ENCODE measurements at places on chromosomes 13 and 19.

GRCh38 chr19:41411968-41412265, 14.3 kb downstream of the BCKDHA start:
- DNase-seq = no peak
- H3K27ac ChIP-seq = no peak overlapping the region
- no peaks in the 10 kb centered on the region for H3K27me3 ChIP-seq

DNA sequence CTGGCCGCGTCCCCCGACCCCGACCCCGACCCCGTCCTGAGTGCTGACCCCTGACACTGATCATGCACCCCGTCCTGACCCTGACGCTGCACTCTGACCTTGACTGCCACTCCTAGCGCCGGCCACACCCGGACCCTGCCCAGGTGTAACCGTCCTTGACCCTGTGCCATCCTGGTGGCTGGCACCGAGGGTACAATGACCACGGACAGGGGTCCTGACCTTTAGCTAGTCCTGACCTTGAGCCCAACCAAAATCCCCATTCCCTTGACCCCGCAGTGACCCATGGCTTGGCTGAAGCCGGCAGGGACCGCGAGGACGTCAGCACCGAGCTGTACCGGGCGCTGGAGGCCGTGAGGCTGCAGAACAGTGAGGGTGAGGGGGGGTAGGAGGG, 25.9 kb downstream of the CLEC4M start:
- H3K27me3 ChIP-seq = peaks cover 3% of the 10 kb centered on the region
- no peaks in the 10 kb centered on the region for H3K36me3 ChIP-seq
- no peak for DNase-seq

DNA sequence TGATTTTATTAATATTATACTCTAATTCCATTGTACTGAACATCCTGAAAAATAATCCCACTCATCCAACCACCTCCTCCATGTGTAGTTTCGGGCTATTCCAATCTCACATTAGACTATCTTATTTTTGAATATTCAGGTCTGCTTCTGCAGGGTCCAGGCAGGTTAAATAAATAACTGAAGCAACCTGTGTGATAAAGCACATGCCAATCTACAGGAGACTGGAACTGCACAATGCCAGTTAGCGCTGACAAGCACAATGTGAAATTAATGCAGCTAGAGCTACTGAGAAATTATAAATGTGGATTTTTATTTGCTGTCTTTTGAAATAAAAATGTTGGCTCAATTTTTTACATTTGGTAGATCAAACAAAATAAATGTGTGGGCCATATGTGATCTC, 540.1 kb upstream of the ATXN8OS start:
- no peak for DNase-seq
- H3K36me3 ChIP-seq = no peaks in the 10 kb centered on the region
- H3K27me3 ChIP-seq = no peaks in the 10 kb centered on the region
- no peak overlapping the region for H3K27ac ChIP-seq
- no peaks in the 10 kb centered on the region for H3K4me1 ChIP-seq

- H3K27me3 ChIP-seq = no peaks in the 10 kb centered on the region
- no peak for DNase-seq
- H3K36me3 ChIP-seq = no peaks in the 10 kb centered on the region
- no peak overlapping the region for H3K27ac ChIP-seq
- H3K4me3 ChIP-seq = no peak overlapping the region
- peaks cover 2% of the 10 kb centered on the region for H3K4me1 ChIP-seq
Measured at GRCh38 chr19:45879055-45879454, 6.9 kb downstream of the IRF2BP1 start.

DNA sequence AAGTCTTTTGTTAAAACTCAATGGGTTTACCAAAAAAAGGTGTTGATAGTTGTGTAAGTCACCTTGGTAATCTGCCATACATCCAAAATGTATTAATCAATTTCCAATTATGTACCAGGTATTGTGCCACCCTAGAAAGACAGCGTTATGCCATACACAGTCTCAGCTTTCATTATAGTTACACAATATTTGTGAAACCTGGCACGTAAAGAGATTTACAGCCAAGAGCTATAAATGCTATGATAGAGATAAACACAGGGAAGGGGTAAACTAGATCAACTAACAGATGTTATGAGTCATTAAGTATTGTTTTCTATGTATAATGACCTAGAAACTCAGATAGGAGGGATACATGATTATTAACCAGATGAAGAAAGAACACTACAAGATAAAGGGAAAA, 725.6 kb upstream of the SLITRK5 start:
- no peaks in the 10 kb centered on the region for H3K4me1 ChIP-seq
- H3K36me3 ChIP-seq = no peaks in the 10 kb centered on the region
- H3K27ac ChIP-seq = no peak overlapping the region
- no peak overlapping the region for H3K4me3 ChIP-seq
- no peak for DNase-seq

DNA sequence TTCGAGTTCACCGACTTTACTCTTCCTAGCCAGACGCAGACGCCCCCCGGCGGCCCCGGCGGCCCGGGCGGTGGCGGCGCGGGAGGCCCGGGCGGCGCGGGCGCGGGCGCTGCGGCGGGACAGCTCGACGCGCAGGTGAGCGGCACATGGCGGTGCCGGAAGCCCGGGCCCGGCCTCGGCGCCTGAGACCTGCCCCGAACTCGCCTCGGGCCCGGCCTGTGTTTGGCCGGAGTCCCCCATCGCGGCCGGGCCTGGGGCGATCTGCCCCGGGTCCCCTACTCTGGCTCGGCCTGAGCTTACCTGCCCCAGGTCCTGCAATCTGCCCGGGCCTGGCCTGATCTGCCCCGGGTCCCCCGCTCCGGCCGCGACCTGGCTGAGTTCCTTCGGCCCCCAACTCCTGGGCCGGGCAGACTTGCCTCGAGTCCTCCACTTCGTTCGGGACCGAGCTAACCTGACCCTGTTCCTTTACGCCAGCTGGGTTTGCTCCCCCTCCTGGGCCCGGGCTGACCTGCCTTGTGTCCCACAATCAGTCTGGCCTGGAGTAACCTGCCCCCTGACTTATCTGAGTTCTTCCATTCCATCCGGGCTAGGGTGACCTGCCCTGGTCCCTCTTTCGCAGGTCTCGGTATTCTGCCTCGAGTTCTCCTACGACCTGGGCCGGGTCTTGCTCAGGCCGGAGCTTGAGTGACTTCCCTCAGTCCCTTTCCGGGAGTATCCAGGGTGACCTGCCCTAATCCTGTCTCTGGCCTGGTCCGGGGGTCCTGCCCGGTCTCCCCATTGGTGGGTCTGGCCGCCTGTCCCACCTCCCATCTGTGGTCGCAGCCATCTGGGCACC, 764 bp downstream of the UPF1 start:
- peaks cover 26% of the 10 kb centered on the region for H3K36me3 ChIP-seq
- H3K4me3 ChIP-seq = peak overlapping the region; percentile 97
- DNase-seq = peak; percentile 67
- H3K27me3 ChIP-seq = no peaks in the 10 kb centered on the region

DNA sequence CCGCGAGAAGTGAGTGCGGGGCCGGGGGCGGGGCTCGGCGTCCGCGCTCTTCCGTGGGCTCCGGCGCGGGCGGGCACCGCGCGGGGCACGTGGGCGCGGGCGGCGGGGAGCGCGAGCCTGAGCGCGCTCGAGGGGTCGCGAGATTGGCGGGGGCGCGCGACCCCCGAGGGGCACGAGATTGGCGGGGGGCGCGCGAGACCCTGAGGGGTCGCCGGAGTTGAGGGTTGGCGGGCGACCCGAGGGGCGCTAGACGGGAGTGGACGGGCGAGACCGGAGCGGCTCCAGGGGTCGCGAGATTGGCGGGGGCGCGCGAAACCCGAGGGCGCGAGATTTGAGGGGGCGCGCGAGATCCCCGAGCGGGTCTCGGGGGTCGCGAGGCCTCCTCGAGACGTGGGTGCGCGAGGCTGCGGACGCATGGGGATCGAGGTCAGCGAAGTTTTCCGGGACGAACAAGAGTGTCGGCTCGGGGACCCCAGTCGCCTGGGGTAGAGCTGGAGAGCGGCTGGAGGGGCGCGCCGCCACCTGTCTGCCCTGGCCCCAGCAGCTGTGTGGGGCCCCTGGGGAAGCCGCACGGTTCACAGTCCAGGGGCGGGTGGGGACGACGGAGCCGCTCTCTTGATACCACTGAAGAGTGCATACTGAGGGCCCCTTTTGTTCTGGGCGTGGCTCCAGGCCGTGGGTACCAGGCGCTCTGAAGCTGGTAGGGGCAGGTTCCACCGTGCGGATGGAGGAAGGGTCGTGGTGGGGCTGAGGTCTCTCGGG, 682 bp downstream of the SSBP4 start:
- H3K4me1 ChIP-seq = peaks cover 82% of the 10 kb centered on the region
- peaks cover 35% of the 10 kb centered on the region for H3K36me3 ChIP-seq
- DNase-seq = peak; percentile 94
- no peaks in the 10 kb centered on the region for H3K27me3 ChIP-seq
- peak overlapping the region; percentile 56 for H3K27ac ChIP-seq
- H3K4me3 ChIP-seq = peak overlapping the region; percentile 81

GRCh38 chr13:102793611-102794355, 5.0 kb downstream of the POGLUT2 start:
- no peak overlapping the region for H3K27ac ChIP-seq
- no peaks in the 10 kb centered on the region for H3K27me3 ChIP-seq
- peaks cover 18% of the 10 kb centered on the region for H3K36me3 ChIP-seq
- peaks cover 2% of the 10 kb centered on the region for H3K4me1 ChIP-seq
- no peak for DNase-seq

GRCh38 chr13:95335667-95336066, 34.4 kb upstream of the ABCC4 start:
- H3K4me1 ChIP-seq = no peaks in the 10 kb centered on the region
- H3K27ac ChIP-seq = no peak overlapping the region
- no peak for DNase-seq
- H3K4me3 ChIP-seq = no peak overlapping the region
- H3K27me3 ChIP-seq = no peaks in the 10 kb centered on the region
- no peaks in the 10 kb centered on the region for H3K36me3 ChIP-seq

- no peaks in the 10 kb centered on the region for H3K27me3 ChIP-seq
- H3K27ac ChIP-seq = no peak overlapping the region
- DNase-seq = no peak
- no peaks in the 10 kb centered on the region for H3K4me1 ChIP-seq
Measured at GRCh38 chr13:64556376-64556775, 2673.8 kb downstream of the PCDH9 start.

GRCh38 chr13:23751195-23751594, 138.0 kb downstream of the MIPEP start:
- no peak for DNase-seq
- H3K4me3 ChIP-seq = no peak overlapping the region
- peaks cover 6% of the 10 kb centered on the region for H3K36me3 ChIP-seq
- no peaks in the 10 kb centered on the region for H3K4me1 ChIP-seq
- no peak overlapping the region for H3K27ac ChIP-seq

GRCh38 chr19:18298601-18299000, 17.2 kb upstream of the JUND start:
- H3K27me3 ChIP-seq = peaks cover 10% of the 10 kb centered on the region
- no peaks in the 10 kb centered on the region for H3K4me1 ChIP-seq
- no peak overlapping the region for H3K4me3 ChIP-seq
- H3K36me3 ChIP-seq = no peaks in the 10 kb centered on the region
- no peak overlapping the region for H3K27ac ChIP-seq

DNA sequence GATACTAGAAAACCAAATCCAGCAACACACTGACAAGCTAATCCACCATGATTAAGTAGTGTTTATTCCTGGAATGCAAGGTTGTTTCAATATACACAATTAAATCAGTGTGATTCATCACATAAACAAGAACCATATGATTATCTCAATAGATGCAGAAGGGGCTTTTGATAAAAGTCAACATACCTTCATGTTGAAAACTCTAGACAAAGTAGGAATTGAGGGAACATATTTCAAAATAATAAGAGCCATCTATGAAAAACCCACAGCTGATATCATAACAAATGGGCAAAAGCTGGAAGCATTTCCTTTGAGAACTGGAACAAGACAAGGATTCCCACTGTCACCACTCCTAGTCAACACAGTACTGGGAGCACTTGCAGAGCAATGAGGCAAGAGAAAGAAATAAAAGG, 213.6 kb upstream of the CSNK1A1L start:
- H3K27ac ChIP-seq = no peak overlapping the region
- H3K27me3 ChIP-seq = no peaks in the 10 kb centered on the region
- no peaks in the 10 kb centered on the region for H3K4me1 ChIP-seq
- DNase-seq = no peak
- H3K36me3 ChIP-seq = no peaks in the 10 kb centered on the region
- H3K4me3 ChIP-seq = no peak overlapping the region

DNA sequence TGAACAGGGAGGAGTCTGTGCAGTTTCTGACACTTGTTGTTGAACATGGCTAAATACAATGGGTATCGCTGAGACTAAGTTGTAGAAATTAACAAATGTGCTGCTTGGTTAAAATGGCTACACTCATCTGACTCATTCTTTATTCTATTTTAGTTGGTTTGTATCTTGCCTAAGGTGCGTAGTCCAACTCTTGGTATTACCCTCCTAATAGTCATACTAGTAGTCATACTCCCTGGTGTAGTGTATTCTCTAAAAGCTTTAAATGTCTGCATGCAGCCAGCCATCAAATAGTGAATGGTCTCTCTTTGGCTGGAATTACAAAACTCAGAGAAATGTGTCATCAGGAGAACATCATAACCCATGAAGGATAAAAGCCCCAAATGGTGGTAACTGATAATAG, 16.1 kb downstream of the CEACAM6 start:
- H3K36me3 ChIP-seq = no peaks in the 10 kb centered on the region
- H3K4me3 ChIP-seq = no peak overlapping the region
- no peak for DNase-seq
- H3K4me1 ChIP-seq = peaks cover 4% of the 10 kb centered on the region
- H3K27me3 ChIP-seq = peaks cover 3% of the 10 kb centered on the region

- H3K4me3 ChIP-seq = no peak overlapping the region
- H3K36me3 ChIP-seq = peaks cover 3% of the 10 kb centered on the region
- H3K27ac ChIP-seq = no peak overlapping the region
- no peak for DNase-seq
- H3K4me1 ChIP-seq = no peaks in the 10 kb centered on the region
Measured at GRCh38 chr19:4429771-4430171, 27.3 kb downstream of the CHAF1A start.

DNA sequence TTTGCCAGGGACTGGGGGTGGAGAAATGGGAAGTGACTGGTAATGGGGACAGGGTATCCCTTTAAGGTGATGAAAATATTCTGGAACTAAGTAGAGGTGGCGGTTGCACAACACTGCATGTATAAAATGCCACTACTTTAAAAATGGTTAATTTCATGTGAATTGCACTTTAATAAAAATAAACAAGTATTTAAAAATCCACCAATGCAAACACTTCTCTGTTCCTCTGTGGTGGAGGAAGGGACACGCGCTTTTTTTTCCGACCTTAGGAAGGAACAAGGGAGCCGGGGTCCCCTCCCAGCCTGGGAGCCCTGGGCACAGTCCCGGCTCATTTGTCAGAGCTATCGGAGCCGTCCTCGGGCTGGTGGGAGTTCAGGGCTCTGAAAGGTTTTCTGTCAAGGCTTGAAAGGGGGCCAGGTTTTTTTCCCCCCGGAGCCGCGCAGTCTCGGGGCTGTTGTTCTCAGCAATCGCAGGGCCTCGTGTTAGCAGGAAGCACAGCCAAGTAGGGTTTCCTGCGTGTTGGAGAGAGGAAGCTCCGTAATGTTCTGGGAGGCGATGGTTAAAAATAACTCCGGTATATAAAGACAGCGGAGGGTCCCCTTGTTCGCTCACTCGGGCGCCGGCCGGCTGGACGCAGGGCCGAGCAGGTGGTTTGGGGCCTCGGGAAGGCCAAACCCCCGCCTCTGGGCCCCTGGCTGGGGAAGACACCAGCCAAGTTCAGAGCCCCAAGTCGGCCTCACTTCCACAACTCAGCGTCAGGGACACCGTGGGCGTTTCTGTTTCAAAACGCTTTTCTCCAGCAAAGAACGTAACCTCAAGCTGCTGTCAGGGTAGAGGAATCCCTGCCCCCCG, 41.2 kb upstream of the KLF2 start:
- peak overlapping the region; percentile 27 for H3K27ac ChIP-seq
- H3K27me3 ChIP-seq = no peaks in the 10 kb centered on the region
- H3K4me1 ChIP-seq = no peaks in the 10 kb centered on the region
- H3K4me3 ChIP-seq = no peak overlapping the region
- no peaks in the 10 kb centered on the region for H3K36me3 ChIP-seq

GRCh38 chr13:52780611-52781010, 41.0 kb upstream of the CNMD start:
- no peak for DNase-seq
- no peak overlapping the region for H3K27ac ChIP-seq
- H3K4me1 ChIP-seq = no peaks in the 10 kb centered on the region
- H3K27me3 ChIP-seq = no peaks in the 10 kb centered on the region
- H3K36me3 ChIP-seq = no peaks in the 10 kb centered on the region
- H3K4me3 ChIP-seq = no peak overlapping the region
